ENCODE measurements at places on chromosomes 7 and 10. TPM values are rescaled to one million over a fixed set of nuclear protein-coding genes. Genes with fewer than 3 reads are reported as not detected.

DNA sequence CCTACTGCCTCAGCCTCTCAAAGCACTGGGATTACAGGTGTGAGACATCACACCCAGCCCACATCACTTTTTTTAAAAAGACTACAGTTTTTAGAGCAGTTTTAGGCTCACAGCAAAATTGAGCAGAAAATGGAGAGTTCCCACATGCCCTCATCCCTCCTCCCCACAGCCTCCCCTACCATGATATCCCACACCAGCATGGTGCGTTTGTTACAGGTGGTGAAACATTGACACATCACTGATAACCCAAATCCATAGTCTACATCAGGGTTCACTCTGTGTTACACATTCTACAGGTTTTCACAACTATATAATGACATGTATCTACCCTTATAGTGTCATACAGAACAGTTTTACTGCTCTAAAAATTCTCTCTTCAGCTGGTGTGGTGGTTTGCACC, 24.3 kb upstream of the TOMM7 start:
- H3K4me3 ChIP-seq = no peak overlapping the region
- H3K27ac ChIP-seq = no peak overlapping the region
- H3K36me3 ChIP-seq = no peaks in the 10 kb centered on the region
- peaks cover 11% of the 10 kb centered on the region for H3K4me1 ChIP-seq
- H3K27me3 ChIP-seq = no peaks in the 10 kb centered on the region
- DNase-seq = no peak

DNA sequence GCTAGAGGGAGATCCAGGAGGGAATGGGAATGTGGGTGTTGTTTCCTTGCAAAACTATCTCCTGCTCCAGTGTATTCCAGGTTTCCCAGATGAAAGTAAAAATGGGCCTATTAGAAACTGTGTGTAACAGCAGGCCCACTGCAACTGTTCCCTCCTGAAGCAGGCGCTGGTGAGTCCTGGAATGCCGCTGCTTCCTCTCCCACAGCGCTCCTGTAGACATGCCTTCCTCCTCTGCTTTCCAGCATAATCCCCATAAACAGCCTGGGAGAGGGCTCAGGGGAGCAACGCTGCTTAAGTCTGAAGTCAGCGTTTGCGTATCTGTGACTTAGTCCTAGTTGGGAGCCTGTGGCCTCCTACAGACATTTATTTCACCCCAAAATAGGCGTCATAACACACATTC, 551.0 kb upstream of the FOXK1 start:
- H3K27ac ChIP-seq = no peak overlapping the region
- no peak for DNase-seq
- no peaks in the 10 kb centered on the region for H3K27me3 ChIP-seq
- H3K36me3 ChIP-seq = no peaks in the 10 kb centered on the region
- no peaks in the 10 kb centered on the region for H3K4me1 ChIP-seq

GRCh38 chr10:70984986-70985722, 96.8 kb upstream of the PCBD1 start:
- no peaks in the 10 kb centered on the region for H3K4me1 ChIP-seq
- no peaks in the 10 kb centered on the region for H3K36me3 ChIP-seq
- DNase-seq = no peak
- H3K4me3 ChIP-seq = no peak overlapping the region
- no peak overlapping the region for H3K27ac ChIP-seq

DNA sequence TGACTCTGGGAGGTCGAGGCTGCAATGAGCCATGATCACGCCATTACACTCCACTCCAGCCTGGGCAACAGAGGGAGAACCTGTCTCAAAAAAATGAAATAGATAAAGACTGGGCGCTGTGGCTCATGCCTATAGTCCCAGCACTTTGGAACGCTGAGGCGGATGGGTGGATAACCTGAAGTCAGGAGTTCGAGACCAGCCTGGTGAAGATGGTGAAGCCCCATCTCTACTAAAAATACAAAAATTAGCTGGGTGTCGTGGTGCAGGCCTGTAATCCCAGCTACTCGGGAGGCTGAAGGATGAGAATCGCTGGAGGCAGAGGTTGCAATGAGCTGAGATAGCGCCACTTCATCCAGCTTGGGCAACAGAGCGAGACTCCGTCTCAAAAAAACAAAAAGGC, 1.1 kb upstream of the DDX21 start:
- H3K27ac ChIP-seq = no peak overlapping the region
- H3K36me3 ChIP-seq = no peaks in the 10 kb centered on the region
- DNase-seq = no peak
- no peaks in the 10 kb centered on the region for H3K4me1 ChIP-seq
- H3K4me3 ChIP-seq = peak overlapping the region; percentile 98

- no peak overlapping the region for H3K4me3 ChIP-seq
- H3K4me1 ChIP-seq = no peaks in the 10 kb centered on the region
- no peak overlapping the region for H3K27ac ChIP-seq
- no peak for DNase-seq
- no peaks in the 10 kb centered on the region for H3K27me3 ChIP-seq
Measured at GRCh38 chr7:99562832-99563231, 4.4 kb downstream of the ZNF655 start.

- H3K27ac ChIP-seq = no peak overlapping the region
- no peak overlapping the region for H3K4me3 ChIP-seq
- DNase-seq = no peak
- no peaks in the 10 kb centered on the region for H3K27me3 ChIP-seq
- no peaks in the 10 kb centered on the region for H3K4me1 ChIP-seq
- H3K36me3 ChIP-seq = no peaks in the 10 kb centered on the region
Measured at GRCh38 chr10:921471-922414, 9.8 kb downstream of the LARP4B start.

GRCh38 chr7:42671627-42672026, 240.2 kb downstream of the C7orf25 start:
- no peak for DNase-seq
- no peak overlapping the region for H3K27ac ChIP-seq
- H3K36me3 ChIP-seq = no peaks in the 10 kb centered on the region
- no peaks in the 10 kb centered on the region for H3K27me3 ChIP-seq
- no peak overlapping the region for H3K4me3 ChIP-seq

DNA sequence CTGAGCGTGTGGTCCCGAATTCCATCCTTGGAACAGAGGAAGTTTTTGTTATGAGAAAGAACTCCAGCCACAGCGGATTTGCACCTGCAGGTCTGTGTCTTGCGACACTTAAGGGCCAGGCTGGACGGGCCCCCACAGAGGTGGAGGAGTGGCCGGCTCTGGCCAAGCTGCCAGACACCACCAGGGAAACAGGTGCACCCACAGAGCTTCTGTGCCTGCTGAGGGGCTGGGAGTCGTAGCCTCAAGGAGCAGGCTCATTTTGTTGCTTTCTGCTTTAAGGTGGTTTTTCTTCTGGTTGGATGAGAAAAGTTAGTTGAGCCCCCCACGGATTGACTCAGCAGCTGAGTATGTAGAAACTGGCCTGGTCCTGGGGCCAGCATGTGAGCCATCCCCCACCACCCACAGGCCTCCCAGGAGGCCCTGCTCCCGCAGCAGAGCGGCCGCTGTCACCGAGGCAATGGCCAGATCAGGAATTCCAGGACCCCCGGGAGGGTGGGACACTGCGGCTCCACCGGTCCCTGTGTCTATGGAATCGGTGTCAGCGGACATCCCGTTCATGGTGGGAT, 41.9 kb downstream of the NKX6-2 start:
- H3K4me1 ChIP-seq = peaks cover 24% of the 10 kb centered on the region
- no peak for DNase-seq
- H3K4me3 ChIP-seq = no peak overlapping the region
- peaks cover 25% of the 10 kb centered on the region for H3K36me3 ChIP-seq
- H3K27ac ChIP-seq = peak overlapping the region; percentile 22
- H3K27me3 ChIP-seq = no peaks in the 10 kb centered on the region

DNA sequence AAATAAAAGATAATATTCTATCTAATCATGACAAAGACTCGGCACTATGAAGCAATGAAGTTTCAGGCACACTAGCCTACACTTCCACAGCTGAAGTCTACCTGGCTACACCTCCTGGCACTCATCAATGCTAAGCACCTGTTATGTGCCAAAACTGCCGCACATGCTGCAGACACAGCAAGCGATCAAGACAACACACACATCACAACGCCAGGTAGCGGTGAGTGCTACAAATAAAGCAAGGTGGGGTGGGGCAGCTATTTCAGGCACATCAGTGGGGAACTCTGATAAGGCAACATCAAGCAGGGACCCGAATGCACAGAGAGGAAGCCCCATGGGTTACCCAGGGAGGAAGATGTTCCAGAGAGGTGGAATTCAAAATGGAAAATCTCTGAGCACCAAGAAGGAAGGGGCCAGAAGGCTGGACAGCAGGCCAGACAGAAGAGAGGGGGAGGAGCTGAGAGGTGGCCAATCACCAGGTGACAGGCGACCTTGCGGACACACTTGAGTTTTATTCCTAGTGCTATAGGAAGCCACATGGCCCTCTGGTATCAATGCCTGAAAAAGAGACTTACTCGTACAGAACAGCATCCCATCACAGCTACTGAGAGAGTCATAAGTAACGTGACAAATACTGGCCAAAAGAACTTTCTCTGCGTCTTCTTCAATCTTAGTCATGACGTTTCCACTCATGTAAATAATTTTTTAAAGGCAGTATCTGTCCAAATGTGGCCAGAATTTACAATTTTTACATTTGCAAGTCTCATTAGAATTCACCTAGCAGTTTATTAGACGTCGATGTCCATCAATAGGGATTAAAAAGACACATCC, 8.0 kb downstream of the PSAP start:
- H3K36me3 ChIP-seq = no peaks in the 10 kb centered on the region
- H3K4me1 ChIP-seq = peaks cover 93% of the 10 kb centered on the region
- H3K27me3 ChIP-seq = no peaks in the 10 kb centered on the region
- H3K27ac ChIP-seq = no peak overlapping the region
- no peak overlapping the region for H3K4me3 ChIP-seq
- DNase-seq = no peak

DNA sequence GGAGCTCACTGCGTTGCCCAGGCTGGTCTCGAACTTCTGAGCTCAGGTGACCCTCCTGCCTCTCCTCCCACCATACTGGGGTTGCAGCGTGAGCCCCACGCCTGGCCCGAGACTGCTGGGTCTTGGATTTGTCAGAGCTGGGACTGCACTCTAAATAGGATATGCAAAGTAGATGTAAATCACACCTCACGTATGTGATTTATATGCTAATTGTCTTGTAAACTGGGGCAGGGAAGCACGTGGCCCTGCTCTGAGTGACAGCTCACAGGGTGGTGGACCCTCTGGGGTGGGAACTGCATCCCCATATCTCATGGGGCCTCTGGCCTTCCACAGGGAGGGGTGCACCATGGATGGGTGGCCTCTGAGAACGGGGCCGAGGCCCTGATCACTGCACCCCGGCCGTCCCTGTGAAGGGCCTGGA, 34.1 kb downstream of the GET4 start:
- peaks cover 22% of the 10 kb centered on the region for H3K4me1 ChIP-seq
- H3K4me3 ChIP-seq = no peak overlapping the region
- DNase-seq = no peak
- H3K36me3 ChIP-seq = no peaks in the 10 kb centered on the region
- peak overlapping the region; percentile 13 for H3K27ac ChIP-seq
- no peaks in the 10 kb centered on the region for H3K27me3 ChIP-seq

- no peaks in the 10 kb centered on the region for H3K27me3 ChIP-seq
- no peak overlapping the region for H3K4me3 ChIP-seq
- H3K36me3 ChIP-seq = no peaks in the 10 kb centered on the region
- no peak for DNase-seq
Measured at GRCh38 chr10:79316671-79317431, 30.4 kb upstream of the PPIF start.

DNA sequence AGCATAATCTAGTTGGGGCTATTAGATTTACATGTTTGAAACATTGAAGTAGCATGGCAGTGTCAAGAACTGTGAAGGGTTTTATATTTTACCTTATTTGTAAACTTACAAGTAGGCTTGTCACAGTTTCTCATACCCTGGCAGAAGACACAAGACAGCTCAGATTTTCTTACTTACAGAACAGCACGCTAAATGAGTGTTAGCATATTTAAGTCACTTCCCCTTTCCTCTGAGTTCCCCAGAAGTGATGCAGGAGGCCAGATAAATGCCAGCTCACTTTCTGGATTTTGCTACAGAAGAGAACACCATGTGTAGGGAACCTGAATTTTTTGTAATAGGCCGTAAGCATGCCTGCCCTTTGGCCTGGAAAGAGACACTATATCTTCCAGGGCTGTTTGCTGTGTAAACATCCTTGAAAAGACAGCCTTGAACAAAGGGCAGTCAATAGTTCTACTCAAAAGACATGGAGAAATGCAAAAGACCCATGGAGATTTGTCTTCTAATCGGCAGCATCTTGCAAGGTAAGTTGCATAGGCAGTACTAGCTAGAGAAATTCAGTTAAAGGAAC, 279.1 kb downstream of the PHF14 start:
- no peak overlapping the region for H3K4me3 ChIP-seq
- no peaks in the 10 kb centered on the region for H3K4me1 ChIP-seq

- DNase-seq = no peak
- no peaks in the 10 kb centered on the region for H3K36me3 ChIP-seq
- H3K4me3 ChIP-seq = no peak overlapping the region
Measured at GRCh38 chr7:30510124-30511075, 5.8 kb upstream of the GGCT start.

GRCh38 chr7:128671992-128672391, at the start of gene GARIN1A:
TSS of gene GARIN1A (plus strand) at chr7:128672292. CDS start at chr7:128672398, 106 bp downstream.
- no peaks in the 10 kb centered on the region for H3K36me3 ChIP-seq
- no peaks in the 10 kb centered on the region for H3K4me1 ChIP-seq

GRCh38 chr10:49502358-49502757, 36.6 kb downstream of the ERCC6 start:
- H3K27ac ChIP-seq = no peak overlapping the region
- no peaks in the 10 kb centered on the region for H3K36me3 ChIP-seq
- no peak overlapping the region for H3K4me3 ChIP-seq
- H3K4me1 ChIP-seq = no peaks in the 10 kb centered on the region
- DNase-seq = no peak

DNA sequence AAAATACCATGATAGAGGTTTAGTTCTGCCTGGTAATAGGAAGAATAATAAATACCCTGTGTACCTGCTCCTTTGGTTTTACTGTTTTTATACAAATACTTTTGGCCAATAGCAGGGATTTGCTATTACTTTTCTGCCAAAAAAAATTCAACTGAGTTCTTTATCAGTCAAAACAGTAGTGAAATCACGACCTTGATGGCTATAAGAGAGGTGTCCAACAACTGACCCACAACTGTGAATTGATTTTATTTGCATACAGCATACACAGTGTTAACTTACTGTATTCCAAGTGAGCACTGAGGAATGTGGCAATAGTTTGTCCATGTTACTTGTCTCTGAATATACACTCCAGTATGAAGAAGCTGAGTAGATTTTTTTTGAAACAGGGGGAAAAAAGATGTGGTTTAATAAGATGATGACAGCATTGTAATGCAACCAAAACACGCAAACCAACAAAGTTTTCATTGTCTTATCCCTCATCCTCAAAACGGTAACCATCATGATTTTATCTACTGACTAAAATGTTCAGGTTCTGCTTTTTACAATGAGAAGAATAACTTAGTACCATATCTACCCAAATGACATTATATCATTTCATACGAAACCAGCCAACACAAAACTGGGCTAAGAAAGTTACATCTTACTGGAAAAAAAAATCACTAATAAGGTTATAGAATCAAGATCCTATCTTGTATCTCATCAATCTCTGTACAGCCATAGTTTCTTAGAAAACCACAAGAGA, 63.3 kb downstream of the GSAP start:
- H3K4me1 ChIP-seq = peaks cover 6% of the 10 kb centered on the region
- H3K36me3 ChIP-seq = no peaks in the 10 kb centered on the region
- H3K27me3 ChIP-seq = no peaks in the 10 kb centered on the region
- H3K4me3 ChIP-seq = no peak overlapping the region
- no peak for DNase-seq
- H3K27ac ChIP-seq = no peak overlapping the region

UTF1 gene
- total RNA-seq = not detected

Measured in tibial nerve (tissue), 4 donors.